ENCODE measurements at places on chromosomes 1 and 21.
A peak's percentile ranks its signal among the peaks of the same experiment; 100 is the strongest.

DNA sequence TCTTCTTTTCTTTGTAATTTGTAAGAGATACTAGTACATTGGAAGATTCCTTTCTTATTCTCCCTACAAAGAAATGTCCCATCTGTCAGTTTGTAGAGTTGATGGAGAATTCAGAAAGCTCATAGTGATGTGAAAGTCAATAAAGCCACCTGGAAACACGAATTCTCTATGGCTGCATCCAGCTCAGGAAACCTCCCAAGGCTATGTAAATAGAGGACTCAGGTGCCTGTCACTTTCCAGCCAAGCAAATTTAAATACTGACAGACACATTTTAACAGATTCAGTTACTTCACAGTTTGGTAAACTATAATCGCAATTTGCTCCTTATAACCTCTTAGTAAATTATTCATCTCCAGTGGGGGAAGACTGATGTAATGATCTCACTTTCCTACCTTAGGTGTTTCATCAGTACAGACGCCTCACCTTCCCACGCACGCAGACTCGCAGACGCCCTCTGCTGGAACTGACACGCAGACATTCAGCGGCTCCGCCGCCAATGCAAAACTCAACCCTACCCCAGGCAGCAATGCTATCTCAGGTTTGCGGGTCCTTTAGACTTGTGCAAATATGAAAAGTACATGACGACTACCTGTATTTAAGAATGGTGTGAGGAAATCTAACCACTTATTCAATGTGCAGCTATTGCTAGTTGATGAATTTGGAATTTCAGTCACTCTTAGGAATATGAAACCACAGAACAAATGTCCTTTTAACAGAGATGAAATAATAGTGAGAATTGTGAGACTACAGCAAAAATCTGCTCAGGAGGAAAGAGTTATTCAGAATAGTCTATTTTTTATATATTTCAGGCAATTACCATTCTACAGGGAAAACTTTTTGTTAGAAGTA is 60.6 kb downstream of the PTPRC start:
- DNase-seq = peak; percentile 83

- peak; percentile 77 for DNase-seq
Measured at GRCh38 chr1:47388891-47389238, 27.2 kb upstream of the FOXE3 start.

- no peak for DNase-seq
Measured at GRCh38 chr1:162565460-162565859, 3.9 kb downstream of the UAP1 start.

DNA sequence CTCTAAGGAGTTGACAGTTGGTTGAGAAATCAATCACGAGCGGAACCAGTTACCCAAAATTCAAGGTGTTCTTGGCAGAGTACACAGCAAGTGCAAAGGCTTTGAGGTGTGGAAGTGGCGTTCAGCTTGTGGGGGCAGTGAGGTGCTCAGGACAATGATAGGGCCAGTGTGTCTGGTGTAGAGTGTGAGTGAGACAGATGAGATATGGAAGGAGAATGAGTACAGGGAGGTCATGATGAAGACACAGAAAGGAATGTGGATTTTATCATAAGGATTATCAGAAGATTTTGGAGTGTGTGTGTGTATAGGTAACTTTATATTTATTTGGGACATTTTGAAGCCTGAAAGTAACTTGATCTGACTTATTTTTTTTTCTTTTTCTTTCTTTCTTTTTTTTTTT is 40.9 kb downstream of the IFI44 start:
- no peak for DNase-seq

DNA sequence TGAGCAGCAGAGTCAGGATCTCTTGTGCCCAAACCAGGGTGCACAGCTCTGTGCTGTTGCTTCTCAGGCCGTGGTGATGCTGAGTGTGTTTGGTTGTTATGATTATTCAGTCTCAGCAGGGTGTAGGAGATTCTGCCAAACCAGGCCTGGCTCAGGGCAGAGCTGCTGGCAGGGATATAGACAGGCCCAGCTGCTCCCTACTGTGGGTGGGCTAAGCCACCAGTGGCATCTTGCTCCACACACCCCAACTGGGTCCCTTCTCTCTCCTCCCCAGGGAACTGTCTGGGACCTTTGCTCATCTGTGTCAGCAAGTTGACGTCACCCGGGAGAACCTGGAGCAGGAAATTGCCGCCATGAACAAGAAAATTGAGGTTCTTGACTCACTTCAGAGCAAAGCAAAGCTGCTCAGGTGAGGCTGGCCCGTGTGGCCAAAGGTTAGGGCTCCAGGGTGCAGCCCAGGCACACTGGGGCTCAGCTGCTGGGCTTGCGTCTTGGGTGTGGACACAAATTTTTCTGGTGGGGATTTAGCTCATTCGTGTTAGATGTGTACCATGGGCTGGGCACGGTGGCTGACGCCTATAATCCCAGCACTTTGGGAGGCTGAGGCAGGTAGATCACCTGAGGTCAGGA is 9.9 kb upstream of the MIIP start:
- DNase-seq = no peak

All from activated CD8-positive, alpha-beta memory T cell treated with anti-CD3 and anti-CD28 coated beads, Interleukin-2, amount 50 U/mL, for 48 hours (primary cell).